ENCODE measurements at places on chromosomes 16 and 17.

DNA sequence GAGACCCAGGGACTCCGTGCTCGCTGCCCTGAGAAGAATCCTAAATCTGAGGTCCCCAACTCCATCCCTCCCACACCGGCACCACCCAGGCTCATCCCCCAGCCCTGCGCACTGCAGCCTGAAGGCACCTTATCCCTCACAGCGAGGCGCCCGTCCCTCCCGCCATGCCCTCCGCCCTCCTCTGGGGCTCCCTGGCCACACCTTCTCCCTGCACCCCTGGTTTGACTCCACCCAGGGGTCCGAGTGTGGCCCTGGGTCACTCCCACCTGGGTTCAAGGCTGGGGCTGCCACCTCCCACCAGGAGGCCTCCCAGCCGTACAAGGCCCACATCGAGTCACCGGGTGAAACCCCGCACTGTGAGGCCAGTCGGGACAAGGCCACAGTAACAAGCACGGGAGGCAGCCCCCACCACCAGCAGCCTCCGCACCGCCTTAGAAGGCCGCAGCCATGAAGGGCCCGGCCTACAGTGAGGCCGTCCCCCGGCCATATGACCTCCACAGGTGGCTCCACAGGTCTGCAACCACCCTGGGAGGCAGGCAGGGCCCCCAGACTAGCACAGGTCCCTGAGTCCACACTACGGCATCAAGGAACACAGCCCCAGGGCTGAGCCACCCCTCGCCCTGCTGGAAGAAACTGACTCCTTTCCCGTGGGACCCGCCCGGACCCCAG, 8.3 kb downstream of the HAGH start:
- no peak for DNase-seq

DNA sequence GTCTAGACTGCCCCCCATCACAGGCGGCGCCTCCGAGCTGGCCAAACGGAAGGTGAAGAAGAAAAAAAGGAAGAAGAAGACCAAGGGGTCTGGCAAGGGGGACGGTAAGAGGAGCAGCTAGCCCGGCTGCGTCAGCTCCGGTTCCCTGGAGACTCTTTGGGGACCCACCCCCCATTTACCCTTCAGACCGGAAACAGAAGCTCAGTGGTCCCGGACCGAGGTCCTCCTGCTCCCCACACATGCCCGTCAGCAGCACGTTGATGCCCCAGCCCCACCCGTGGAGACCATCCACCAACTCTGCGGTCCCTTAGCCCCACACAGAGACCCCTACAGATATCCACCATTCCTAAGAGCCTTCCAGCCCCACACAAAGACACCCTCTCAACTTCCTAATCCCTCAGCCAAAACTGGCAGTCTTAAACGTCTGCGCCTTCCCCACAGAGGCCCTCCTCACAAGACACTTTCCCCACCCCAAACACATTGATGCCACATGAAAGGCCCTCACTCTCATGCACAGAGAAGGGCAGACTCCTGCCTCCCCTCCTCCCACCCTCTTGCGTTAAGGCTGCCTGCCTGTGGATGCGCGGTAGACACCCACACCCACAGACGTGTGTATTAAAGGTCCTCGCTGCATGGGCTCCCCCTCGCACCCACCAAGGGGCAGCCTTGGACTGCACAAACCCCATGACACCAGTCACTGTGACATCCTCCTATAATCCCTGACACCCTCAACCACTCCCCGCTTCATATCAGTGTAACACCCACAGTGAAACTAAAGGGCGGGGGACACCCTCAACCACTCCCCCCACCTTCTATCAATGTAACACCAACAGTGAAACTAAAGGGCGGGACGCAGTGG, 58.2 kb upstream of the RPH3AL start:
- DNase-seq, result peak; percentile 79

DNA sequence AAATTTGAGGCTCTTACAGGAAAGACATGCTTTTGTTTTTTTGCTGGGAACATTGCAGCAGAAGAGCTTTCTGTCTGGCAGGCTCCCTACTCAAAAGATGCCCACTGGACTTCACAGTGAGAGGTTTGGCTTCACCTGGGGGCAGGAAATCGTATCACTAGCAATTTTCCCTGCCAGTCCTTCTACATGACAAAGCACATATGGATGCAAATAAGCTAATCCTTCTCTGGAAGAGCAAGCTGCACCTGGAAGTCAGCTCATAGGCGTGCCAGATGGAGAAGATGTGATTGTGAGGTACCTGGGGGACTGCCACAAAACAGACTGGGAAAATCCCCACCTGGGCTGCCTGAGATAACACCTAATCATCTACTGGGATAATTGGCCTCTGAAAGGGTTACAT, 195.0 kb upstream of the CPHXL start:
- DNase-seq, result no peak

GRCh38 chr16:9787717-9788116, 394.5 kb downstream of the GRIN2A start:
- DNase-seq, result no peak

GRCh38 chr16:11613381-11614303, 26.9 kb upstream of the LITAF start:
- no peak for DNase-seq

Measured in stimulated activated naive CD4-positive, alpha-beta T cell (primary cell).